NCI-H187 treated with DMSO at 0.1 percent for 48 hours (cell line): ENCODE measurements at places on chromosomes 7 and 10.

DNA sequence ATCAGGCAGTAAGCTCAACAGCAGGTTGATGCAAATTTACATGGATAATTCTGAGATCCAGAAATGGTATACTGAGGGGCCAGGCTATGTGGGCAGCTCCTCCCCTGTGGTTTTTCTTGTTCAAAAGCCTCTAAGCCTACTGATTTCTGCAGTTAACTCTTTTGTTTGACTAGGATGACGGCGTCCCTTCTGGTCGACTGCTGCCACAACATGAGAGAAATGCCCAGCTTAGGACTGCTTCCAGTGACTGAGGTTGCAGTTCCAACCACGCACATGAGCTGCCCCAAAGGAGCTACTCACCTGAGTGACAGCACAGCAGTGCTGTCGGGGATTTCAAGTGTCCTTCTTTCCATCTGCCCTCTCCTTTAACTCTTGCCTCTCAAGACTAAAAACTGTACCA is 973.0 kb upstream of the GHITM start:
- DNase-seq, result no peak

DNA sequence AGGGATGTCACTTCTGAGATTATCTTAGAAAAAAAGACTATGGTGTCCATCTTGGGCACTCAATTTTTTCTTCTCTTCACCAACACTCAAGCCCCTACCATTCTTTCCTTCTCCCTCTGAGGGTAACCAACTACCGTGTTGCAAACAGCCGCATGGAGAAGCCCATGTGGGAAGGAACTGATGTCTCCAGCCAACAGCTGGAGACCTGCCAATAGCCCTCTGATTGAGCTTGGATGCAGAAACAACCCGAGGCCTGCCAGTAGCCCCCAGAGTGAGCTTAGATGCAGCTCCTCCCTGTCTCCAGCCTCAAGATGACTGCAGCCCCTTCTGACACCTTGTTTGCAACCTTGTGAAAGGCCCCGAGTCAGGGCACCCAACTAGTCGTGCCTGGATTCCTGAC is 36.4 kb upstream of the CHCHD3 start:
- no peak for DNase-seq

DNA sequence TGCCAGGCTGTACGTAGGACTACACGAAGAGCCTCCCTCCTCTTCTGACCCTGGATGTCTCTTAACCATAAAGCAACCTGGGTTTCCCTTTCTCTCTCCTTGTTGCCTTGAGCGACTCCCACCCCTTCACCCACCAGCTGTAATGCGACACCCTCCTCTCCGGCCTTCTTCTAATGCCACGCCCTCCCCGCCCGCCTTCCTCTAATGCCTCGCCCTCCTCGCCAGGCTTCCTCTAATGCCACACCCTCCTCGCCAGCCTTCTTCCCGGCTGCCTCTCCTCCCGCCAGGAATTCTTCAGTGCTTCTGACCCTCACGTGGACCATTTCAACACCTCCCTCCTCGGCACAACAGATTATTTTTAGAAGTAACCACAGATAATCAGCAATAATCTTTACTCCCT is 348.5 kb upstream of the SHH start:
- DNase-seq, result peak; percentile 13

GRCh38 chr10:13765641-13766341 is 179.0 kb downstream of the PRPF18 start:
- no peak for DNase-seq

DNA sequence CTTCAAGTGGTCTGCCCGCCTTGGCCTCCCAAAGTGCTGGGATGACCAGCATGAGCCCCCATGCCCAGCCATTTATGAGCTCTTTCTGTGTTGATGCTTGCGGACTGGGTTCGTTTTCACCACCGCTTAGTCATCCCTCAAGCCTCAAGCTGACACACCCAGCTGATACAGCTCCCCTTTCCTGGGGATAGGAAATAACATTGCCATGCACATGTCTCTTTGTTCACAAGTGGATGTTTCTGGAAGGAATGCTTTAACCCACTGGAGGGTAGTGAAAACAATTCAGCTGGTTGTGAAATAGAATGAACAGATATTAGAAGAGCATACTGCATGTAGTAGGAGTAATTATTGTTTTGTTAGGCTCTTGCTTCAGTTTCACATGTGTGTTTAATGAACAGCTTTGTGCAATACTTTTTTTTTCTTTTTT is 8.5 kb upstream of the METTL27 start:
- no peak for DNase-seq

- no peak for DNase-seq
Observed at GRCh38 chr10:122168598-122169394, 102.3 kb upstream of the BTBD16 start.

DNA sequence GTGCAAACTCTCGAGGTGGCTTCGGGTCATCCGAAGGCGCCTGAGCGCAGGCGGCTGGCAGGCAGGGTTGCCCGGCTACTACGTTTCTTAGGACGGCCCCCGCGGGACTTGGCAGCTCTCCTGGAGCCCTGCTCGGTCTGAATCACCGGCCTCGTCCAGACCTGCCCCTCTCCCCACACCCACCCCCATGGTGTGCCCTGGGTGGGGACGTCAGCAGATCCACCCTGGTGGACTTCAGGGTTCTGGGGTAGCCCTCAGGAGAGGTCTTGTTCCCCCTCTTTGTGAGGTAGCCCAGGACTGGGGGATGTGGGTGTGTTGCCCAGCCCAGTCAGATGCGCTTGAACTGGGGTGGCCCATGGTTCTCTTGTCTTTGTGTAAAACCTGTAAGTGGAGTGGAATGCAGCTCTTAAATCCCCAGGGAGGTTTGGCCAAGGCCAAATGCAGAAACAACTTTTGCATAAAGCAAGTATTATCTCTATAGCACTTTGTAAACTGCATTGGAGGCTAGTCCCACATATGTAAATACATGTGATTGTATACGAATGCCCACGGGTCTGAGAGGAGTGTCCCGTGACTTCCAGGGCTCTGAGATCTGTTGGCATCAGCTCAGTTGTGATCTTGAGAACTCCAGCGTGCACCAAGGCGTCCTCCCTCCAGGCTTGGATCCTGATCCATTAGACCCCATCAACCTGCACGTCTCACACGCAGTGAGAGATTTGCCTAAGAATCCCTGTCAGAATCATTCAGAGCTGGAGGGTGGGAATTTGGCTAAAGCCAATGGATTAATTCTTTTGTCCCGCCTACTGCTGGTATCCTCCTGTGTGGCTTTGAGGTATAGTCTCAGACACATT is 1.8 kb downstream of the PFKFB3 start:
- DNase-seq, result no peak

- DNase-seq, result no peak
Observed at GRCh38 chr10:81019029-81019890, 481.6 kb downstream of the SH2D4B start.

DNA sequence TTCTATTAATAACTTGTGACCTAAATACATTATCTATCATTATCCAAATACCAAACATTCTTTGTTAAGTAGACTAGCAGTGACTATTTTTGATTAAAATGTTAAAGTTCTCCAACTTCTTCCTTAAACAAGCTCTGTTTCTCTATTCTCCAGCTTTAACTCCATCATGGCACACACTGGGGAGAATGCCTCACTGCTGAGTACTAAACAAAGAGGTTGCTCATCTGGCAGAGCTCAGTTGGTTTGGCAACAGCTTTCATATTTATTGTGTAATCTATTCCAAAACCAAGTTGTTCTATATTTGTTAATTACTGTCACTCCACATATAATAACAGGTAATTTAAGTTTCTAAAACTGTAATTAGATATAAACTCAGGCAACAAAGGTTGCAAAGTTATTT is 89.6 kb downstream of the USP6NL start:
- DNase-seq, result no peak

GRCh38 chr10:128036746-128037543 is 89.3 kb downstream of the MKI67 start:
- no peak for DNase-seq

DNA sequence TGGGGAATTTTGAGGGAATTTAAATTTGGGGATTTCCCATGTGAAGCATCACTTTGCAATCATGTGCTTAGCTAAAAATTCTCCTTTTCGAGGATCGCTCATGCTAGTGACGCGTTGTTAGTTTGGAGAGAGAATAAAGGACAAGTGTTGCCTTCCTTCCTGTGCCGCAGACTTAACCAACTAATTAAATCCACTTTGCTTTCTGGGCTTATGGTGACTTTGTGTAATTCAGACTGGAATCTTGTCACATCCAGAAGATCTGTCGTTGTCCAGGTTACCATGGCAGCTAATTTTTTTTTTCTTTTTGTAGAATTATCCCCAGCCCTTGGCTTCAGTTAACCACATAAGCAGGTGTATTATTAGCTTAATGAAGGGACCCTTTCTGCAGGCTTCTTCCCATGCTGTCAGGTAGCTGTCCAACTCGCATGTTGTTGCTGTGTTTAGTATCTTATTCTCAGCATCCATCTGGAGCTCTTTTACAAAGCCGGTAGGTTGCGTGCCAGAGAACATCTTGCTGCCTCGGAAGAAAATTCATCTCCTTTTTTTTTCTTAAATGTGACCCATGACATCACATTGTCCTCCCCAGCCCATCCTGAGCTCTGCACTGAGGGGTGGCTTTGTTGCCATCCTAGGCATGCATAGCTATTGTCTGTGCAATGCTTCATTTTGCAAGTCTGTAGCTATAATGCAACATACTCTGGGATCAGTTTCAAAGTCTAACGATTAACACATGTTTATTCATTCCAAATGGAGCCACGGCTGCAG is 47.2 kb upstream of the NRP1 start:
- DNase-seq, result no peak

DNA sequence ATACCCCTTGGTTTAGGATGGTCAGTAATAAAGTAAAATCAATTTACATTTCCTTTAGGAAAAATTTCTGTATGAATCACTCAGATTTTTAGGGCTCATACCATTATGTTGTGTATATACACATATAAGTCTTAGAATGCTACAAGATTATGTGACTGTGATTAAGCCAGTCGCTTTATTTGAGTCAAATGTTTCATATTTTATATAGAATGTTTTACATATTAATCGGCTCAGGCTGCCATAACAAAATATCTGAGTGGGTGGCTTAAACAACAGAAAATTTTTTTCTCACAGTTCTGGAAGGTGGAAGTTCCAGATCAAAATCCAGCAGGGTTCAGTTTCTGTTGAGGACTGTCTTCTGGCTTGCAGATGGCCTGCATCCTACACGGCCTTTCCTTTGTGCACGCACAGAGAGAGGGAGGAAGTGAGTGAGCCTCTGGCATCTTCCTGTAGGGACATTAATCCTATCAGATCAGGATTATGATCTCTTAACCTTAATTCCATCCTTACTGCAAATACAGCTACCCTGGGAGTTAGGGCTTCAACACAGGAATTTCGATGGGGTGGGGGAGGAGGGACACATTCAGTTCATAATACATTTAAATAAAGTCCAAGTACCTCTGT is 198.0 kb downstream of the PHF14 start:
- DNase-seq, result no peak

GRCh38 chr10:111598433-111599059 is 521.7 kb downstream of the ADRA2A start:
- no peak for DNase-seq

DNA sequence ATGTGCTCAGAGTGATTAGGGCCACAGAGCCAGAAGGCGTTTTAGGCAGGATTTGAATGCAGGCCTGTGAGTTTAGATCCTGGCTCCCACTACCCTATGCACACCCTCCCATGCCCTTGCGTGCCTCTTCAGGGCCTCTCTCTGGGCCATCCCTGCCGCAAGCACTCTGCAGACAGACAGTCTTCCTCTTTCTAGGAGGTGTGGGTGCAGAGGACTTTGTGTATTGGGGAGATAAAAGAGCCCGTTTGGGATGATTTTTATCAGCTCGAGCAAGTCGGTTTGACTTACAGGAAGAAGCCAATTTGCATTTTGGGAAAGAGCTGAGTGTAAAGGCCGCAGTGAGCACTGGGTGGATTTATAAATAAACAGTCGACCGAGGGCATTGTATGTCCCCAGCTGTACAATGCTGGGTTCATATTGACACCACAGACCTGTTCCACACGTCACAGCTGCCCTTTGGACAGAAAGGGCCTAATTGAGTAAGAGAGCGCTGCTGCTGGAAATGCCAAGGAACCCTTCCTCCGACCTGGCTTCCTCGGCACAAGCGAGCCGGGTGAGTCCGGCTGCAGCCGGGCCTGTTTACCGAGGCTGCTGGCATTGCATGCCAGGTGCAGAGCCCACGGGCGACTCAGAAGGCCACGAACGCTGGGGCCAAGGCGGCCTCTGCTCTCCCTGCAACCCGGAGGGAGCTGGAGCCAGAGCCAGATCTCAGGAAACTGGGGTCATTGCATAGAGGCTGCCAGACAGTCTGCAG is 25.1 kb downstream of the ZMIZ1 start:
- no peak for DNase-seq
